ENCODE measurements at places on chromosomes 1 and 21.

DNA sequence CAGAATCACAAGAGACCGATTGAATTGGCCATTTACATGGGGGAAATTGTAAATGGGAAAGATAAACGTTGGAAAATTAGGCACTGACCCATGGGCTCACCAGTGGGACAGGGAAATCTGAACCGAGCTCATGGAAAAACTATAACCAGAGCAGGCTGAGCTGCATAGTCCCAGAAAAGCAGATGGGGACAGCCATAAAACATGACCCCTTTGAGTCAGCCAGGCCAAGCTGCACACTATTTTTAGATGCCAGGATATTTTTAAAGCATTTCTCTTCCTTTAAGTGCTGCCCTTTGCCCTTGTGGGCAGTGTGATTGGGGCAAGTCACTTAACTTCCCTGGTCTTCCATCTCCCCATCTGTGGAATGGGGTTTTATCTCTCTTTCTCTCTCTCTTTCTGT, 184.1 kb downstream of the FOXD2 start:
- no peak for DNase-seq

GRCh38 chr1:149883598-149884247, 15.6 kb upstream of the BOLA1 start:
- DNase-seq, result no peak

GRCh38 chr1:6414881-6415626, 4.7 kb downstream of the HES2 start:
- no peak for DNase-seq

GRCh38 chr1:206479183-206480125, 9.2 kb downstream of the IKBKE start:
- peak; percentile 38 for DNase-seq

- DNase-seq, result no peak
These were observed 21.0 kb upstream of the PIK3CD start for GRCh38 chr1:9630331-9631111.

DNA sequence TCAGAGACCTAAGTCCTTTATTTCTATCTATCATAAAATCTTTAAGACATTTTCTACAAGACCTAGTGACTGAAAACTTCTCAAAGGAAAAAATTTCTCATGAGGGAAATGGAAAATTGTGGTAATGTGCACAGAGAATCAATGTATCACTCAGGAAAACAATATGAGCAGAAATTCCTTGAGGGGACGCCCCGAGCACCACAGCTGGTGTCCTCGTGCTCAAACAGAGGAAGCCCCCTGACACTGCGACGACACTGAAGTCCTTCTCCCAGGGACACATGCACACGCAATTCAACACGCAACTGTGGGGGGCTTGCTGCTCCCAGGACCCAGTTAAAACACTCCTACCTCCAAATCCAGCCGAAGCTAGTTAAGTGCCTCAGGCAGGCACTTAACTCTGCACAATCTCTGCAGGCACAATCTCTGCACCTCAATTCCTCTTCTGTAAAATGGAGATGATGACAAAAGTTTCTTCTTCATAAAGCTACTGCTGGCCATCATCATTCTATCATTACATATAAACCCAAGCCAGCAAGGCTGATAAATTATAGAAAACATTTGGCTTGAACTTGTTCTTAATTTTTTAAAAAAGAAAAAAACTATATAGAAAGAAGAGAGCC, 16.0 kb downstream of the ZBTB17 start:
- DNase-seq, result no peak

DNA sequence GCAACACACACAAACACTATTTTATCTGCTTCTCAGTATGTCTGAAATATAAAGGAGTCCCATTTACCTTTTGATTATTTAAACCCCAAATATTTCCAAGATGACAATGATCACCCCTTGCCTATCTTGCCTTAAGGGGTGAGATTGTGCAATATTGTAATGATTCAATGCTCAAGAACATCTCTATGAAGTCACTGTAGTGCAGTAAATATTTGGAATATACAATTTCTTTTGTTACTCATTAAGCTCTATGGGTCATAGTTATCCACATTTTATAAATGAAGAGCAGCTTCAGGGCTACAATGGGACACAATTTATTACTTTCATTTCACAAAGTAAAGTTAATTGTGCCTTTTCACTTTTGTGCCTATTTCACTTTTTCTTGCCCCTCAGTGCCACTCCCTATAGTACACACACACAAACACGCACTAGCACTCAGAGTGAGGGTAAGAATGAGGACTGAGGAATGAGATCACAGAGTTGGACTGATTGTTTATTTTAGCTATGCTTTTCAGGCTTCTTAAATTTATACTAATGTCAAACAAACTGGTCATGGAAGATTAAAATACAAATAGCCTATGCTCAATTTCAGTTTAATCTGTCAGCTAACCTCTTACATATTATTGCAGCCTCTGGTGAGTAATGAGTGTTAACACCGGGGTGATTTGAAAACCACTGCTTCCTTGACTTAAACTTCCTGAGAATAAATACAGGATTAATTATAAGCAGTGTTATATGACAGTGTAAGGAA, 521.0 kb upstream of the B3GALT2 start:
- no peak for DNase-seq

GRCh38 chr1:43206600-43207228, 34.6 kb downstream of the CFAP57 start:
- DNase-seq, result no peak

- no peak for DNase-seq
These were observed 235.5 kb upstream of the SGIP1 start for GRCh38 chr1:66298464-66298863.

DNA sequence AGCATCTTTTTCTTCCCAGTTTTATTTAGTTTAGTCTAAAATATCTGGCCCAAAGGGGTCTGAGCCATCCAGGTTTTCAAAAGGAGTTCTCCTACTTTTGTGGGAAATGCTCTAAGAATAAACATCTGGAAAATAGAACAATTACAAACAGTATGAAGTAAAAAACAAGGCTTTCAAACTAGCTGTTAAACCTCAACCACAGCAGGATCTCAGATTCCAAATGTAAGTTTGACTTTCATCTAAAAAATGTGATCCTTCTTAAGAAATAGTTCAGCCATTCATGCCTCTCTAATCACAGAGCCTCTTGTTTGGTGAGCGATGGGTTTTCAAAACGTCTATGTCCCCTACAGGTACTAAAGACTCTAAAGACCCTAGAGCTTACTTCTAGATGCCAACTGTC, 413.5 kb downstream of the DUSP10 start:
- no peak for DNase-seq

GRCh38 chr21:33988237-33989017, 72.8 kb upstream of the ATP5PO start:
- DNase-seq, result no peak

Data from effector memory CD4-positive, alpha-beta T cell (primary cell).